Dermis blood vessel endothelial cell (primary cell): ENCODE measurements at places on chromosomes 2 and 18.

GRCh38 chr18:48477348-48477747 is 61.5 kb upstream of the CTIF start:
- DNase-seq, result no peak

DNA sequence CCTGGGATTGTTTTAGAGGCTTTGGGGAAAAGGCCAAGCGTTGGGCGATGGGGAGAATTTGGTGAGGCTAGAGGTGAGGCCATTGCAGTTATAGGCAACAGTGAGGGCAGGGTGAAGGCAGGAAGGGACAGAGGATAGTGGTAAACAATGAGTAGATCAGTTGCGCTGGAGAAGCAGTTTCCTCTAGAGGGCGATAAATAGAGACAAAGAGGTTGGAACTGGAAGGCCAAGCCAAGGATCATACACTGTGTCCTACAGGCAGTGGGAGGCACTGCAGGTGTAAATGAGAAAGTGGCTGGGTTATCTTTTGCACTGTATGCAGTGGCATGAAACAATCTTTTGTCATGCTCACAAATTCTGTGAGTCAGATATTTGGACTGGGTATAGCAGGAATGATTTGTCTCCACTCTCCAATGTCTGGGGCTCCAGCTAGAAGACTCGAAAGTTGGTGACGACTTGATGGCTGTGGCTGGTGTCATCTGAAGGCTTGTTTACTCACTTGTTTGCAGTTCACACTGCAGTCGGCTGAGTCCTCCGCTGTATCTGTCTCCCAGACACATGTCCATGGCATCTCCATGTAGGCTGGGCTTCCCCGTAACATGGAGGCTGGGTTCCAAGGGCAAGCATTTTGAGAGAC is 82.1 kb downstream of the TNP1 start:
- peak; percentile 49 for DNase-seq

GRCh38 chr2:12106440-12107080 is 360.1 kb downstream of the LPIN1 start:
- DNase-seq, result peak; percentile 61

DNA sequence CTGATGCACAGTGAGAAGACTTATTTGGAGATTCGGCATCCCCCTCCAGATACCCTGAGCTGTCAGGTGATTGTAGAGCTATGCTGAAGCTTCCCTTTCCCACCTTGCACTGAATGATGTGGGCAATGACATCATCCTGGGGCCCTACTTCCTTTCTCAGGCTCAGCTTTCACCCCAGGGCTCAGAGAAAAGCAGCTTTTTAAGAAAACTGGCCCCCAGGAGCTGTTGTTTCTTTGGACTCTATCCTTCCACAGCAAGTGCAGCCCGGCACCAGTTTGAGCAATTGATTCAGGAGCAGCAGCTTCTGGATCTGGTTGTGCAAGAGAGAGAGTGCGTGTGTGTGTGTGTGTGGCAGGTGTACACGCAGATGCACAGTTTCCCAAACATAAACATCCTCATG is 251.3 kb downstream of the ANAPC1 start:
- DNase-seq, result peak; percentile 10

- no peak for DNase-seq
Measured at GRCh38 chr2:207503234-207503633, 26.5 kb upstream of the CREB1 start.

DNA sequence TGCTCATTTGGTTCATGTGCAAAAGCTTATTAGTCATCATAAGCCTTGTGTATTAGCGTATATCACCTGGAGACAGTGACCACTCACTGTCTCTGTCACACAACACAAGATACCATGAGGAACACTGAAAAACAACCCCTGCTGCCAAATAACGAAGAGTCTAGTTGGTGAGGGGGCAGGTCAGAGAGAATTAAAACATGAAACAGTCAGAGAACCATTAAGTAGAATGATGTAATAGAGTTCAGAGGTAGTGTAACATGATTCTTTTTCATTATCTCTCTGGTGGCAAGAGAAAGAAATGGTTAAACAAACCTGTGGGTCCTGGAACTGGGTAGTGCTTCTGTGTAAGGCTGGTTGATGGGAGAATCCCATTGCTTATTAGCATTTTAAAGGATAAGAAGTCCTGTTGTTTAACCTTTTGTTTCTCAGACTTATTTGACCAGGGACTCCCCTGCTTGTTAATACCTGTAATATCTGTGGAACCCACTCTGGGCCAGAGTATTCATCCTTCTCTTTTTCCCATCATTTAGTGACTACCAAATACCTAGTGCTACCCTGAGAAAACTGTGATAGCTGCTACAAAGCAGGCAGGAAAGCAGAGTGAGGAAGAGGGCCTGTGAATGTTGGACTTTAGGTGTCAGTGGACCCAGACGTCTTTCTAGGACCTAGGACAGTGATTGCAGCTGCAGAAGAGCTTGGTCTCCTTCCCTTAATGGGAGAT is 38.0 kb downstream of the PTRHD1 start:
- no peak for DNase-seq

GRCh38 chr2:134703426-134703825 is 15.4 kb downstream of the TMEM163 start:
- DNase-seq, result no peak

DNA sequence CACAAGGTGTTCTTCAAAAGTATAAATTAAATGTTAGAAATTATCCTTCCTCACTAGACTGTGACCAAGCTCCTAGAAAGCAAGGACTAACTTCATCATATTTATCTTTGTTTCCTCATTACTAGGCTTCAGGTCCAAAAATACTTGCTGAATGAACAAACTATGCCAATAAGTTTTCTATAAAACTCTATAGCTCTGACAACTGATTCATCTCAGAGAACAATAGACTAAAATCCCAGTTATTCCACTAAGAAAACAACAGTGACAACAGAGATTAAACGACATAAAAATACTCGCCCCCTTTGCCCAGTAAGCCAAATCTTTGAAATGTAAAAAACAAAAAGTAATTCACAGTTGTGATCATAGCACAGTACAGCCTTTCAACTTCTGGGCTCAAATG is 13.6 kb downstream of the TLK1 start:
- peak; percentile 54 for DNase-seq

DNA sequence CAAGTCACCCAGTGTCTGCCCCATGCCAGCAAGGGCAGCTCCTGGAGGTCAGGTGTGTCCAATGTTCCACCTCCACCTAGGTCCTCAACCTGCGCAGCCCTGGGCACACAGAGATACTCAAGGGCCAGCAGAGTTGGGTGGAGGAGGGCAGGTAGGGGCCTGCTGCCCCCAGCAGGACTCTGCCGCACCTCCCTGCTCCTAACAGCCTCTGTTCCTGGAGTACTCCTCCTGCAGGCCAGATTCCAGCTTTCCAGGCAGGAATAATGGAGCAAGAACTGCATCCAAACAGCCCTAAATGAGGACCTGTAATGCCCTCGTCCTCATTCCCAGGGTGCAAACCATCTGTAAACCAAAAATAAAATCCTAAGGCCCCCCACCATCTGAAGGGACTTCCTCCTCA is 44.4 kb upstream of the ACAA2 start:
- peak; percentile 21 for DNase-seq

DNA sequence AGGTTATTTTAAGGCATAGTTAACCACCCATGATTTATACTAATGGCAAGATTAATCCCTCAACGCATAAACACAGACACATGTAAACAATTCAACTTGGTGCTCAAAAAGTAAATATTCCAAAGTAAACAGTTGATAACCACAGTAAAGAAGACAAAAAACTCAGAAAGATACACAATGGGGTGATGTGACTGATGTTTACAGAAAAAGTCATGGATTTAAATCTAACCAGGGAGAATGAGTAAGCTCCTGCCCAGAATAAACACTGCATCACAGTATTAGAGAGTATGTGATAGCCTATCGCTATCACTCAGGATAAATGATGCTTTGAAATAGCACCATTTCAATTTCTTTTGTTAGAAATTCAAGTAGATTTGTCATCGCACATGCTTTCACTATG is 49.3 kb downstream of the HIBCH start:
- DNase-seq, result no peak

- no peak for DNase-seq
Measured at GRCh38 chr2:85776672-85777071, 22.9 kb downstream of the ATOH8 start.

GRCh38 chr2:78644854-78645253 is 380.6 kb upstream of the REG3G start:
- DNase-seq, result no peak

DNA sequence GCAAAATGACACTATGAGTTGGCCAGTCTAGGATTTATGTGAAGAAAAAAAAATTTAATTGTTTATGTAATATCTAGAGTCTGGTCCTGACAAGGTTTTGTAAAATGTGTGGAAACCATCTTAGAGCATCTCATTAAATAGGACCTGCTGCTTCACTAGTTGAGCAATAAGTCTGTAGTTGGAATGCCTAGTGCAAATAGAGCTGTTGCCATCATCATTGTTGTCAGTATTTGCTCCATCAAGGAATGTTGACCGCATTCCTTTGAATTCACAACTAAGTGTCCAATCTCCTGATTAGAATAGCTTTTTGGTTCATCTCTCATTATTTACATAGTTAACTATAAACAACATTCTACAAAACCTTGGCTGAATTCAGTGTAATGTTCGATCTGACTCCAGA is 32.2 kb upstream of the RPE start:
- DNase-seq, result no peak

- DNase-seq, result no peak
Measured at GRCh38 chr2:63594660-63595059, 5.9 kb downstream of the MDH1 start.

DNA sequence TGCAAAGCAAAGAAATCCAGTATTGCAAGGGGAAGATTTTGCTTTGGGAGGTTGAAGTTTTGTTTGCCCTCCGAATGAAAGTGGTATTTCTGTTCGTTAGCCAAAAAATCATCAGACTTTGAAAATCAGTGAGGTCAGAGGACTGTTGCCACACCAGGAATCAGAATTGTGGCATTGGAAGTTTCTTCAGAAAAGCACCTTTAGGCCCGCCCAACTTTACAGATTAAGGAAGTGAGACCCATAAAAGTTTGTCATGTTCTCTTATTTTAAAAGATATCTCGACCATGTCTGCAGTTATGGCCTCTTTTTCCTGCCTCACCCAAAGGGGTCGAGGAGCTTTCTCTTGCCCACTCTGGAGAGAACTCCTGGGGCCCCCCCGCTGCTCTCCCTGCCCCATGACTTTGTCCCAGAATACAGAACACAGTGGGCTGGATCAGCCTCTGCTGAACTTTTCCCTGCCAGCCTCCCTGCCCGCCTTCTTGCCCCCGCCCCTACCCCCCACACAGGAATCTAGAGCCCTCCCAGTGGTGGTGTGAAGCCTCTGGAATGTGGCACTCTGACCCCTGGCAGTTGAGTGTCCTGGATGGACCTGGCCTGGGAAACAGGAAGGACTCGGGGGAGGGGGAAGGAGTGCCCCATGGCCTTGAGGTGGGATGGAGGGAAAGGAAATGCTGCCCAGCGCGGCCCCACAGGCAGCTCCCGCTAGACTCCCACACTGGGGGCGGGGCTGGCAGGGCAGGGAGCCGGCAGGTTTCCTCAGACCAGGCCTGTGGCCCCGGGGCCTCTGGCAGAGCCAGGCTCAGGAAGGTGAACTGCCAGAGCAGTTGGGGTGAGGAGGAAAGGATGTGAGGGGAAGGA is 25.3 kb downstream of the CRIM1 start:
- DNase-seq, result peak; percentile 86

- DNase-seq, result peak; percentile 64
Measured at GRCh38 chr18:47265197-47265596, 13.7 kb upstream of the SKOR2 start.

- DNase-seq, result no peak
Measured at GRCh38 chr2:18232731-18233438, 327.6 kb downstream of the RDH14 start.

GRCh38 chr2:96841701-96842495 is 1.9 kb downstream of the ANKRD23 start:
- no peak for DNase-seq

- peak; percentile 29 for DNase-seq
Measured at GRCh38 chr18:21672521-21673267, 31.9 kb downstream of the ABHD3 start.

GRCh38 chr2:74919827-74920226 is 38.6 kb upstream of the POLE4 start:
- peak; percentile 70 for DNase-seq

GRCh38 chr18:75714766-75715165 is 287.3 kb upstream of the SMIM21 start:
- no peak for DNase-seq

- no peak for DNase-seq
Measured at GRCh38 chr2:12202313-12203075, 456.1 kb downstream of the LPIN1 start.

DNA sequence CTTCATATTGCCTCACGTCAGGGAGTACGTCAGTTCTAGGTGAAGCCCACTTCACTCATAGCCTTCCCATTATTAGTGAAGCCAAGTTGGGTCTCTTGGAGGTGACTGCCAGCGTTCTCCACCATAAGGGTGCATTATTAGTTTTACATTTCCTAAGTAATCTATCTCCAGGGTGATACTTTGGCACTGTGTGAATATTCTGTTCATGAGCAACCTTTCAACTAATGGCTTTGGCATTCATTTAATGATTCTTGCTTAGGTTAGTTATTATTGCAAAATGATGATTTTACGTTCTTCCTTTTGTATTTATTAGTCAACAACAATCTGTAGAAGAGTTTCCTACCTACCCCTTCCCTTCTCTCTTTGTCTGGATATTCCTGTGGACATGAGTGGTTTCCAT is 97.5 kb downstream of the MAP4K4 start:
- no peak for DNase-seq

GRCh38 chr2:133884739-133885381 is 316.6 kb upstream of the NCKAP5 start:
- peak; percentile 60 for DNase-seq

DNA sequence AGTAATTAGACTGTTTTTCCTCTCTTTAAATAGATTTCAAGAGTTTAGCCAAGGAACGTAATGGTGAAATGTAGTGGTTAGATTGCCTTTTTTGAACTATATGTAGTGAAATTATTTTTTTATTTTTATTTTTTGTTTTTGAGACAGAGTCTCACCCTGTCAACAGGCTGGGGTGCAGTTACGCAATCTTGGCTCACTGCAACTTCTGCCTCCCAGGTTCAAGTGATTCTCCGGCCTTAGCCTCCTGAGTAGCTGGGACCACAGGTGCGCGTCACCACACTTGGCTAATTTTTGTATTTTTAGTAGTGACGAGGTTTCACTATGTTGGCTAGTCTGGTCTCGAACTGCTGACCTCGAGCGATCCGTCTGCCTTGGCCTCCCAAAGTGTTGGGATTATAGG is 60.8 kb downstream of the BIRC6 start:
- DNase-seq, result no peak

- no peak for DNase-seq
Measured at GRCh38 chr2:43465234-43465633, 130.6 kb downstream of the THADA start.

GRCh38 chr2:22355816-22356433 is 1029.1 kb upstream of the KLHL29 start:
- peak; percentile 11 for DNase-seq

- no peak for DNase-seq
Measured at GRCh38 chr18:25133879-25134278, 218.1 kb downstream of the ZNF521 start.

DNA sequence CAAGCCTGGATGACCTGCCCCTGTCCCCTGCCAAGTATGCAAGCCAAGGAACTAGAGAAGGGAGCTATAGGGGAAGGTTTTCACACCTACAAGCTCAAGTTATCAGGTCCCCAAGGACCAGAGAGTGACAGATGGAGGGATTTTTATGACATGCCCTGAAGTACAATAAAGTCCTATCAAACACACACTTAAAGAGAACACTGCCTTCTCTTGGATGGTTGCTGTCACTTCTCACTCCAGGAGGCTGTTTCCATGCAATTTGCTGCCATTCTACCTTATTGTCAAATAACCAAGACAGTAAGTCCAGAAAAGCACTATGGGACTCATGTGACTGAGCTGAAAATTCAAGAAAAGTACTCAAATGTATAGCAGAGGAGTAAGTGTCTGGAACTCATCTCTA is 76.6 kb upstream of the DDX18 start:
- DNase-seq, result no peak

- DNase-seq, result peak; percentile 51
Measured at GRCh38 chr2:236753606-236754270, 184.1 kb downstream of the ACKR3 start.
